ENCODE measurements at places on chromosomes 3 and 15. TPM values are rescaled to one million over a fixed set of nuclear protein-coding genes. Genes with fewer than 3 reads are reported as not detected.

GRCh38 chr3:197758512-197758911 is 8.8 kb downstream of the FYTTD1 start:
- DNase-seq: no peak

- DNase-seq: no peak
Observed at GRCh38 chr15:63251701-63252100, 25.7 kb upstream of the APH1B start.

Gene ITGB5
- 81.1 TPM for total RNA-seq

- no peak for DNase-seq
Observed at GRCh38 chr3:9649791-9650521, 651 bp downstream of the MTMR14 start.

- DNase-seq: peak; percentile 59
Observed at GRCh38 chr15:74258456-74259291, 22.5 kb downstream of the CCDC33 start.

Gene MOBP
- total RNA-seq: not detected

Gene ADAMTSL3
- total RNA-seq: 4.3 TPM

Gene C3orf85
- not detected for total RNA-seq

Gene RNU6-1
- total RNA-seq: not detected

DNA sequence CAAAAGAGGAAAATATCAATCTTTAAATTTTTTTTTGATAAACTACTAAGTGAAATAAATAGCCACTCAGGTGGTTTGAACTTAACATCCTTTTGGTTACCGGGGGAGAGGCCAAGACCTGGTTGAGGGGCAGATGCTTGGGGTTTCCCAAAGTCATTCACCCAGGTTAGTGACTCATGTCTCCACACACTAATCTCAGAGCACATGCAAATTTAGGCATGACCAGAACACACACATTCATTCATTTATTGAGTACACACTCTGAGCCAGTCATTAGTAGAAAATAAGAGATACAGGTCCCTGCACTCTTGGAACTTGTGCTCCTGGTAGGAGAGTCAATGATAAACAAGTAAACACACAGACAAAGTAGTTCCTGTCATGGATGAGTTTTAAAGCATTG is 7.3 kb downstream of the ILDR1 start:
- DNase-seq: no peak

DNA sequence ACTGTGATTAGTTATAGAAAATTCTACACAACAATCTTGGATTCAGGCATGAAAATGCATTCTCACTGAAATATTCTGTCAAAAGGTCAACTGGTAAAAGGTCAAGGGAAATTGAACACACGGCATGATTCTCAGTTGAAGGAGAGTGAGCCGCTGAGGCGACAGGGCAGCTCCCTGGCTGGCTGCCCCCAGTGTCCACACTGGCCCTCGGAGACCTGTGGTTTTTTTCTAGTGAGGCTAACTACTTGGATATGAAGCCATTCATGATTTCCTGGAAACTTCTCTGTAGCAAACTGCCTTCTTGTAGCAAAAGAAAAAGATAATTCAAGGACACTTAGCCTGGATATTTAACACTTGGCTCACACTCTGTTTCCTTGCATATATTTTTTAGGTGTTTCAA is 37.2 kb downstream of the AADACL2 start:
- DNase-seq: peak; percentile 73

GRCh38 chr15:58598829-58599210 is 150.7 kb downstream of the ADAM10 start:
- no peak for DNase-seq

- DNase-seq: no peak
Observed at GRCh38 chr3:168053115-168053514, 42.6 kb downstream of the GOLIM4 start.

DNA sequence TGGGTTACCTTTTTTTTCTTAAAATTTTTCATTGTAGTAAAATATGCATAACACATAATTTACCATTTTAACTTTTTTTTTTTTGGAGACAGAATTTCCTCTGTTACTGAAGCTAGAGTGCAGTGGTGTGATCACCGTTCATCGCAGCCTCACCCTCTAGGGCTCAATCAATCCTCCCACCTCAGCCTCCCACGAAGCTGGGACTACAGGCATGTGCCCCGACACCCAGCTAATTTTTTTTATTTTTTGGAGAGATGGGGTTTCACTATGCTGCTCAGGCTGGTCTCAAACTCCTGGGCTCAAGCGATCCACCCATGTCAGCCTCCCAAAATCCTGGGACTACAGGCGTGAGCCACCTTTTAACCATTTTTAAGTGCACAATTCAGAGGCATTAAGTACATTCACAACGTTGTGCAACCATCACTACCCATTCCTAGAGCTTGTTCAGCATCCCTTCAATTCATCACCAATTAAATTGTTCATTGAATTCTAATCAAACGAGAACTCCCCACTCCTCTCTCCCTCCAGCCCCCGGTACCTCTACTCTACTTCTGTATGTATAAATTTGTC is 44.6 kb downstream of the BHLHE40 start:
- no peak for DNase-seq

DNA sequence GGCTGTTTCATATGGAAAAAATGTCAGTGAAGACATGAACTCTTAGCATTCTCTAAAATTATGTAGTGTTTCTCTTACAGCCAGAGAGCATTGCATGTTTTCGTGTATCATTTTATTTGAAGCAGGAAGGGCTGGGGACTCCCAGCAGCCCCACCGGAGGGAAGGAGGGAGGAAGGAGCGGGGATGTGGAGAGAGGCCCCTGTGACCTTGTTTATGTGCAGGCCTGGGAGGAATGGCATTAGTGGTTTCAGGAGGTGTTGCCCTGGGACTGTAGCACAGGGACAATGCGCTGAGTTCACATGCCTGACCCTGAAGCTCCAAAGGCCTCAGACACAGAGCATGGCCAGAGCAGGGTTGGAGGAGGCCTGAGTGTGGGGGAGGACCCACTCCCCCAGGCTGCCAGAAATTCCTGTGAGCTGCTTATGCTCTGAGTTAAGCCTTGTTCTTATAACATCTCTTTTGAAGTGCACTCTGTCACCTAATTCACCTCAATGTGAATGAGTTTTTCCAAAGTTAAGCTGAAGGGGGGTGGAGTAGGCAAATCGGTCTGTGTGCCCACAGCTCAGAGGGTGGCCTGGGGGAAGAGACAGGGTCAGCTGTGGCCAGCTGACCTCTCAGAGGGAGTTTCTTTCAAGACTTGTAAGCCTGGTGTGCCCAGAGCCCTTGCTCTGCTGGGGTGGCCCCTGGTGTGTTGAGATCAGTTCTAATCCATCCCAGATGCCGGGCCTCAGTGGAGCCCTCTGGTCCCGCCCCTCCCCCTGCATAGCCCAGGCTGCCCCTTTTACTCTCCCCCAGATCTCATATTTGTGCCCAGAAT is 3.9 kb upstream of the RNU6-1 start:
- no peak for DNase-seq

DNA sequence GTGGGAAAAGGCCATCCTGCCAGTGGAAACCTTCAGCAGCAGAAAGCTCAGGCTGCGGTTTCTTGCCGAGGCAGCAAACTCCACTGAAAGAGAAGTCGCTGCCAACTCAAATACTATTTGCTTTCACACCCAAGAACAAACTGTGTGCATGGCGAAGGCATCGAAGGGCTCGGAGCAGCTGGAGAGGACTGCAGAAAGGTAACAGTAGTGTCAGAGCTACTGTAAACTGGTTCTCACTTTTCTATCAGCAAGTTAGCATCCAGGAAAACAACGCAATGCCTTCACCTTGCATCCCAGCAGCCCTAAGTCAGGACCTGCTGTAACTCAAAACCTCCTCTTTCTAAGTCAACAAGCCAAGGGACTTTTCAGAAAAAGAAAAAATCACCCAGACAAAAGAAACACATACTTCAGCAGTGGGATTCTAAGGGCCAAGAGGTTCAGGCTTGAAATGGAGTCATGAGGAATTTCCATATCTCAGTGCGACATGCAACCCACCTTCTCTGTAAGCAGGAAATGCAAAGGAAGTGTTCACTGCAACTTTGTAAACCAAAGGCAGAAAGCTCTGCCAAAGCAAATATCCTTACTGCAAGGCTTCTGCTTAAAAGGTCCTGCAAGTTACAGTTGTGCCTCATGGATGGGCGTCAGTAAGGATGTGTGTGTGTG is 193.5 kb downstream of the FOXP1 start:
- peak; percentile 74 for DNase-seq

GRCh38 chr15:68808091-68808490 is 12.6 kb downstream of the ANP32A start:
- no peak for DNase-seq

Gene USF3
- total RNA-seq: 4.6 TPM
